Mucosa of gallbladder (tissue), 1 donor: ENCODE measurements at places on chromosomes 12 and 14.

- DNase-seq, result peak; percentile 28
These were observed 17.9 kb upstream of the PTGR2 start for GRCh38 chr14:73833530-73834260.

GRCh38 chr14:101625336-101626097 is 64.2 kb downstream of the DIO3 start:
- DNase-seq, result no peak

- DNase-seq, result no peak
These were observed 953.3 kb downstream of the TRHDE start for GRCh38 chr12:73225371-73225937.

DNA sequence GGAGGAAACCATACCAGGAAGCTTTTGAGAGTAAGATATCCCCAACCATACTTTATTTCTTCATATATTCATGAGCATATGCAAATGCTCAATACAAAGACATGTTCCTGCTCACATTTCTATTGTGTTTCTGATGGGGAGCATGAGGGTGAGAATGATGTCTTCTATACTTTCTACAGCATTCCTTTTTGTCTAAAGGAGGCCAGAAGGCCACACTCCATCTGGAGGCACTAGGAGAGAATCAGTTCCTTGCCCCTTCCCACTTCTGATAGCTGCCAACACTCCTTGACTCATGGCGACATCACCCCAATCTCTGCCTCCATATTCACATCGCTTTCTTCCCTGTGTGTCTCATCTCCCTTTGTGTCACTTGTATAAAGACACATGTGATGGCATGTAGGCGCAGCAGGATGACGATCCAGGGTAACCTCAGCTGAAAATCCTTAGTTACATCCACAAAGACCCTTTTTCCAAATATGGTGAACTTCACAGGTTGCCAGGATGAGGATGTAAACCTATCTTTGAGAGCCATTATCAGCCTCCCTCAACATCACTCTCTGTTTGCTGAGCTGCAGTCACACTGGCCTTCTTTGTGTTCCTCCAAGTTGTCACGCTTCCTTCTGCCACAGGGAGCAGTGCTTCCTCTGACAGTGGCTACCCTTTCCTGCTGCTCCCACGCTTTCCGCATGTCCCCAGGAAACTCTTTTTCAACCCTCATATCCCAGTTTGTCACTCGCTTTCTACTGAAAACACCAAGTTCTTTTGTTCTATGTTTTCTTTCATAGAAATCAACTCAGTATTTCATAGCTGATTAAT is 96.9 kb downstream of the STXBP6 start:
- no peak for DNase-seq

DNA sequence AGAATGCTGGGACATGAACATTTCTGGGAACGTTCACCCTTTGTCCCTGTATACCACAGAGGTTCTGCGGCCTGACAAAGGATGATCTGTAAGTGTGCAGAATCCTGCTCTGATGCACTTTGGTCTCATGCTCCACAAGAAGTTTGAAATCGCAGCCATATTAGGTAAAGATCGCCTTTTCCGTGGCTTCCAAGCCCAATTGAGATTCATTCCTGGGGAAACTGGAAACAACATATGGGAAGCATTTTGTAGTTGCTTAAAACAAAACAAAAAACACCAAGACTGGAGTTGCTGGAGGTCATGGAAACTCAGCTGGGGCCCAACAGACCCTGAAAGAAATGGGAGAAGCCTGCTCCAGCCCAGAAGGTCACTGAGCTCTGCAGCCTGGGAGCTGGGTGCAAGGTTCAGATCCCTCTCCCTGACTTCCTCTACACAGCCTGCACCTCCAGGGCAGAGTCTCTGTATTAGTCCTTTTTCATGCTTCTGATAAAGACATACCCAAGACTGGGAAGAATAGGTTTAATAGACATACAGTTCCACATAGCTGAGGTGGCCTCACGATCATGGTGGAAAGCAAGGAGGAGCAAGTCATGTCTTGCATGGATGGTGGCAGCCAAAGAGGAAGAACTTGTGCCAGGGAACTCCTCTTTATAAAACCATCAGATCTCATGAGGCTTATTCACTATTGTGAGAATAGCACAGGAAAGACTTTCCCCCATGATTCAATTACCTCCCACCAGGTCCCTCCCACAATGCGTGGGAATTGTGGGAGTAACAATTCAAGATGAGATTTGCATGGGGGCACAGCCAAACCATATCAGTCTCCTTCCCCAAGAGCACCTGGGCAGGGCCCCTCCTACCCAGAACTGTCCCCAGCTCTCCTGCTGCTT is 60.8 kb upstream of the CHGA start:
- no peak for DNase-seq

DNA sequence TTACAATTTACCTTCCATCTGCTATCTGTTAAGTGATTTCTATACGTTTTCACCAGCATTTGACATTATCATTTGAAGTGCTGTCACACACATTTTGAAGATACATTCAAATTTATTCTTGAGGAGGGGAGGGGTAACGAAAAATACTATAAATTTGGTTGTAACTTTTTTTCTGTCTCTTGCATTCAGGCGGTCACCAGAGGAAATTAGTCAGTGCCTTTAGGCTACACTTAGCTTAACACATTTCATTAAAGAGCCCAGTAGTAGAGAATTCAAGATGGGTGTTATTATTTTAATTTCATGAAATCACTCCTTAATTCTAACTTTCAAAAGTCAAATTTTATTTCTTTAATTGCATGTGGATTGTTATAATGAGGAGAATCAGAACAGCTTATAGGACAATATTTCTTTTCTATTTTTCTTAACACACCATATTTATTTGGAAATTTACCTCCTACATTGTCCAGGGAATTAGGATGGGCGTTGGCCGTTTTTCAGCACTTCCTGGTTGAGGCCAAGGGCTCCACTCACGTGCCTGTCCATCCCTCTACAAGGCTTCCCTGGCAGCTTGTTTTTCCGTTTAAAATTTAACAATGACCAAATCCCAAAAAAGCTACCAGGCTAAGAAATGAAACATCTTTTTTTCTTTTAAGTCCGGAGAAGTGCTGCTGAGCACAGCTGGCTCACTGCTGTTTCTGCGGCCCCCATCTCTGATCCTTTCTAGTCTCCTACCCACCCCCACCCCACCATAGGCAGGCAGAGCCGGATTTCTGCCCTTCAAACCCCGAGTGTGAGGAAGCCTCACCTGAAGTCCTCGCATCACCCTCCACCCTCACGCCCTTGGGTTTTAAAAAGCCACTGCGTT is 1.1 kb upstream of the FAR2 start:
- DNase-seq, result no peak

DNA sequence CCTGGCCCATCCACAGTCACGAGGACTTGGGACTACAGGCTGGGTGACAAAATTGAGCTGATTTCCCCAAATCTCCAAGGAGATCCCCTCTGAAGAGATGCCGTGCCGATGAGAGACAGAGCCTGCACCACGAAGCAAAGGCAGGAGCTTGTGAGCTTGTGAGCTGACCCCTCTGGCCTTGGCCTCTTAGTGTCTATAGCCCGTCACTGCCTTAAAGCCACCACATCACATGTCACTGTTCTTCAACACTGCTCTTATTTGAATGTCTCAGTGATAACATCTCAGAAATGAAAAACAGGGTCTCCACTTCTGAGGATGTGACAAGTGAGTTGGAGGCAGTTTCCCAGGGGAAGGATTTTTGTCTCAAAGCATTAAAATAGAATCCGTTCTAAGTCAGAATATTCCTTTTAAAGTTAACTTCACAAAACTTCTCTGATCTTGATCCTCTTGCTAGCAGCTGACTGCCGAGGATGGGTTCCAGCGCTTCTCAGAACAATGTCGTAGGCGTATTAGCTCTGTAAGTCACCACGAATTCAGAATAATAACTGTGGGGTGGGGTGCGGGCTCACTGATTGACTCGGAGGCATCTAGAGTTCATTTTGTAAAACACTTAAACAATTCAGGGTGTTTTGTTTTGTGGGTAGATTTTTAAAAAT is 37.5 kb downstream of the CHST11 start:
- DNase-seq, result no peak

DNA sequence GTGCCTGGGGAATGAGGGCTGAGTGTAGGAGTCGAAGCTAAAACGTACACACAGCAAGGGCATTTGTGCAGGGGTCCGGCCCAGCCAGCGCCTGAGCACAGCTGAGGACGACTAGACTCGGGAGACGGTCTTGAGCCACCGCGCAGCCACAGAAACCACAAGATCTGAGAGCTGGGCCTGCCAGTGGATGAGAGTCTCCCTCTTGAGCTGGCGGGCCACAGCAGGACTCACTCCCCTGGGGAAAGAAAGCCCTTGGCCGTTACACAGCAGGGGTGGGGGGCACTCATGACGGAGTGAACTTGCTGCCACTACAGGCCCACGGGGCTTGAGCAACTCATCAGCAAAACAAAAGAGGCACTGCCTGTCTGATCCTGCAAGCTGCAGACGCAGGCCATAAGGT is 23.0 kb downstream of the STX2 start:
- DNase-seq, result no peak

DNA sequence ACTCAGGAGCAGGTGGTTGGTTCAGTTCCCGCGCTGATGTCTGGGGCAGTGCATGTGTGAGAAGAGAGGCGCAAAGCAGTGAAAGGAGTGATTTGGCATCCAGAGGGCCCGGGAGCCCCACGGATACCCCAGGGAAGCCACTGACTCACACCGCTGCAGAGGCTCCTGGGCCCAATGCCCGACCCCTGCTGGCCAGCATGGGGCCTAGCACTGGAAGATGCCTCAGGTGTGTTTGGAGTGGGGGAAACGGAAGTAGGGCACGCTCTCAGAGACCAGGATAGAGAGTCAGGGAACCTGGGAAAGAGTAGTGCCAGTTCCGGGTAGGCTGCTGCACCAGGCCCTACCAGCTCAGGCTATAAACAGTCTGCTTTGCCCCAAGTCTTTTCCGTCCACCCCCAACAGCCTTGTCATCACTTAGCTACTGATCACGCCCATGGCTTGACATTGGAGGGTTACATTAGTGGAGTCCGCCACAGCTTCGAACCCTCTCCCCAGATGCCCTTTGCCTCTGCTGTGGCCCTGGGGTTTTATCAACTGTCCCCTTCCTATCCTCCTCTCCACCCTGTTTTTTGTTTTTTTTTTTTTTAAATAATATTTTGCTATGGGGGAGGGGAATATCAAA is 9.5 kb upstream of the CSAD start:
- DNase-seq, result peak; percentile 39

DNA sequence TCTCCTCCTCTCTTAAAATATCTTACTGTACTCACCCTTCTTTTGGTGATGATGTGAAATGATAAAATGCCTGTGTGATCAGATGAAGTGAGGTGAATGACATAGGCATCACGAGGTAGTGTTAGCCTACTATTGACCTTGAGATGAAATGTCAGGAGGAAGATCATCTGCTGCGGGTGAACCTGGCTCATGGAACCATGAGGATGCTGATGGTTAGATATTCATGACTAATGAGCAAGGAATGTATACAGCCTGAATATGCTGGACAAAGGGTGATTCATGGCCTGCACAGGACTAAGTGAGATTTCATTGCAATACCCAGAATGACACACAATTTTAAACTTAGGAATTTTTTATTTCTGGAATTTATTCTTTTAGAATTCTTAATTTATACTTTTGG is 89.6 kb downstream of the DAAM1 start:
- no peak for DNase-seq

DNA sequence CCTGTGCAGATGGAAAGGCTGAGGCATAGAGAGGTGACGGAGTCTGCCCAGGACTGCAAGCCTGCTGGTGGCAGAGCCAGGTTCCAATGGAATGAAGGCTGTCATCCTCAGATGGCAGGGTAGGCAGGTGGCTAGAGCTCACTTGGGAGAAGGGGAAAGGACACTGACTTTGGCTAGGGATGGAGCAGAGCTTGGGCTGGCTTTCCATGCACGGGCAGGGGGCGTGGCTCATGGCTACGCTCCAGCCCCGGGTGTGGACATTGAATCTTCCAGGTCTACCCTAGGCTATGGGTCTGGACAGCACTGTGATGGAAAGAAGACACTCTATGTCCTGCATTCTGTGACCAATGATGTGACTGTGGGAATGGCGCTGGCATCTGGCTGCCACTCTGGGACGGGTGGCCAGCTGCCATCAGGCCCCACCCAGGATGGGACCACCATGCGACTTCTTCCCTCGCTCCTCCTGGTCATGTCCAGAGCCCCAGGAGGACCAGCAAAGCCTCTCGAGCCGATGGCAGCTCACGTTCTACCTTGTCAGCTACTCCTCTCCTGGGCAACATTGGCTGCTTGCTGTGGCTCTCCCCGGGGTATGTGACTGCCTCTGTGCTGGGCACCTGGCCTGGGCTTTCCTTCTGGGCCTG is 398.7 kb downstream of the TMEM121 start:
- no peak for DNase-seq

DNA sequence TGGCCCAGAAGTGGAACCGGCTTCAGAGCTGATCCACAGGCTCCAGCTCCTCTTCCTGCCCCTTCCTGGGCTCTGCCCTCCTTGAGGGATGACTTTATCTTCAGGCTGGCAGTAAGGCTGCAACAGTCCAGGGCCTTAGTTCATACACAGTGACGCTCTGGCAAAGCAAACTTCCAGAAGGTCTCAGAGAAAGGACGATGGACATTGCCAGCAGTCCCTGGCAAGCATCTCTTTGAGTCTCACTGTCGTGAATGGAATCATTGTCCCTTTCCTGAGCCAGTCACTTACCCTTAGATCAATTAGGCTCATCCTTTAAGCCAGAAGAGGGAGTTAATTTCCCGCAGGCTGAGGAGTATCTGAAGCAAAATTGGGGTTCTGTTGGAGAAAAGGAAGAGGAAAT is 8.6 kb downstream of the AK7 start:
- no peak for DNase-seq

- DNase-seq, result no peak
These were observed 30.4 kb upstream of the RNU6-7 start for GRCh38 chr14:32171469-32171868.
